NCI-H69 (cell line): ENCODE measurements at places on chromosomes 3 and 15.
A peak's percentile ranks its signal among the peaks of the same experiment; 100 is the strongest.

GRCh38 chr3:179072100-179072438 lies 460 bp upstream of the ZMAT3 start:
- DNase-seq, result peak; percentile 69

DNA sequence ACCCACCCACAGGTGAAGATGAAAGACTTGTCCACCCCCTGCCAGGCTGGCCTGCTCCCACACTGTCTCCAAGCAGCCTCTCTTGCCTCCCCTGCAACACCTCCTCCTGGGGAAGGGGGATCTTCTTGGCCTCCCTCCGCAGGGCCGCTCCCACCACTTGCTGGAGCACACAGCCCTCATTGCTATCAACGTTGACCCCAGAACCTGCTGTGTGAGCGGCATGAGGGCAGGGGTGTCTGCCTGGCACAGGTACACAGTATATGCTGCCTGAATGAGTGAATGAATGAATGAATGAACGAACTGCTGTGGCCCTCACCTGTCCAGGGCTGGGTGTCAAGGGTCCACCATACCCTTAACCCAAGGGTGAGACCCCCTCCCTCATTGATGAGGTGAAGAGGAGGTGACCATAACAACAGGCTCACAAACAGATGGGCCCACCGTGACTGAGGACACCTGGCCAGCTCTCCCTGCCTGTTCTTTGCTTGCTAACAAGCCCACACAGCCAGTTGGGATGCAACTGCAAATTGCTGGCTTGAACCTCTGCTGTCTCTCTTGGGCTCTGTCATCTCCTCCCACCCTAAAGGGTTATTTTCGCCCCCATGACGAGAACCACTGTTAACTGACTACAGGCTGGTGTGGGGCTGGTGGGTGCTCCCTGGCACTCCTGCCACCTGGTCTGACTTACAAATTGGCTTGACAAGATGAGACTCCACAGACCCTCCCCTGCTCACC lies 22.5 kb downstream of the SLC41A3 start:
- no peak for DNase-seq

GRCh38 chr15:89462198-89462912 lies 34.0 kb downstream of the RHCG start:
- peak; percentile 56 for DNase-seq

DNA sequence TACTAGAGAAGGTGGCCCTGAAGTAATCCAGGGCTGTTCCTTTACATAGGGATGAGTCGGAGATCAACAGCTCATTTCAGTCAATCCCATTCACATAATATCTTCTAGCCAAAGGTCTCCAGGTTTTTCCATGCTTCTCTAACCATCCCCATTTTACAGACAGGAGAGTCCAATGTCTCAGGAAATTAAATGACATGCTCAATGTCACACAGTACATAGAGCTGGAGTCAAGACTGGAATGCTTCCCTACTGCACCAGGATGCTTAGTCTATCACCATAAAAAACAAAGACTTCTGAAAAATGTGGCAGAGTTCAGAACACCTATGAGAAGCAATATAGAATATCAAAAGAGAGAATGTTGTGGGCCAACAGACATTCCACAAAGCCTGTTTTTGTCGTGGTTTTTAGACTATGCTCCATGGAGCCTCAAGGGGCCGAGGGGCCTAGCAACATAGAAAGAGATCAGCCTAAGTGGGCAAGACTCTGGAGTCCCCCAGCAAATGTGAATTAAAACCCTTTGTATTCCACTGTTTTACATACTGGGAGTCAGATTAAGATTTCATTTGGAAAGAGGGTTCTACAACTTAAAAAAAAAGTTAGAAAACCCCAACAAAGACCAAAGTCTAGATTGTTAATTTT lies 122.0 kb downstream of the THRB start:
- no peak for DNase-seq

DNA sequence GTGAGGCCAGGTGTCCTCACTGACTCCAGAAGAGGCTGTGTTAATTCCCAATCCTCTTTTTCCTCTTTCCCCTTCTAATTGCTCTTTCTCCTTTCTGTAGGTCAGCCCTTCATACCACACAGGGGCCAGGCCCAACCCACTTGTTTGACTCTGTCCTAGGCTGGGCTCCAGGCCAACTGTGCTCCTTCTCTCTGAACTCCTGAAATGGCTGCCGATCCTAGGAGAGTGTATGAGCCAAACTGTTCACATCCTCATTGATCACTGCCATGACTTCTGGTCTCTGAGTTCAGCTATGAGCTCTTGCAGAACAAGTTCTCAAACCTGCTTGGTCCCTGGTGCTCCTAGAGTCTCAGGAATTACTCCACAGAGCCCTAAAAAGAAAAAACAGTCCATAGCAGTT lies 145.1 kb downstream of the VGLL4 start:
- DNase-seq, result peak; percentile 87

- no peak for DNase-seq
Measured at GRCh38 chr15:50261981-50262380, 3.5 kb downstream of the HDC start.

GRCh38 chr15:45795440-45796069 lies 160.7 kb downstream of the SQOR start:
- DNase-seq, result peak; percentile 94

GRCh38 chr3:41158947-41159346 lies 40.4 kb upstream of the CTNNB1 start:
- peak; percentile 28 for DNase-seq
